Naive thymus-derived CD4-positive, alpha-beta T cell (primary cell): ENCODE measurements at places on chromosomes 4 and X.

DNA sequence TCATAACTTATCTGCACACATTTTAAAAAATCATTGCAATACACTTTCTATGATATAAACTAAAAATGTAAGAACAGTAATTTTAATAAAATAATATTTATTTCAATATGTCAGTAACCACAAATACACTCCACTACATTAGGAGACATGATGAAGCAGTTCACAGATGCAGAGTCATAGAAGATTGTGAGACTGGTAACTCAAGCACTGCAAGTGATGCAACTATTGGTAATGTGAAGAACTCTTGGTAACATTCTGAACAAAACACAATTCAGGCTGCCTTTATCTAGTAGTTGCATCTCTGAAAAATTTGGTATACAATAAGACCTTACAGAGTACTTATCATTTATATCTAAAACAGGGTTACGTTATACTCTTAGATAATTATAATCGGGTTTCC, 52.6 kb upstream of the LRAT start:
- DNase-seq, result no peak

- DNase-seq, result no peak
These were observed 526.6 kb downstream of the PACRGL start for GRCh38 chr4:21226637-21227538.

DNA sequence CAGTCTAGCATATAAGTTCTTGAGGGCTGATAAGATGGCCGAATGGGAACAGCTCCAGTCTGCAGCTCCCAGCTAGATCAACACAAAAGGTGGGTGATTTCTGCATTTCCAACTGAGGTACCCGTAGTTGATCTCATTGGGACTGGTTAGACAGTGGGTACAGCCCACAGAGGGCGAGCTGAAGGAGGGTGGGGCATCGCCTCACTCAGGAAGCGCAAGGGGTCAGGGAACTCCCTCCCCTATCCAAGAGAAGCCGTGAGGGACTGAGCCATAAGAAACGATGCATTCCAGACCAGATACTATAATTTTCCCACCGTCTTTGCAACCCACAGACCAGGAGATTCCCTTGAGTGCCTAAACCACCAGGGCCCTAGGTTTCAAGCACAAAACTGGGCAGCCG, 109.0 kb downstream of the RPS6KA6 start:
- no peak for DNase-seq

GRCh38 chr4:85598936-85599335, 124.0 kb downstream of the ARHGAP24 start:
- DNase-seq, result no peak

GRCh38 chr4:87982036-87982435, 6.5 kb downstream of the SPP1 start:
- DNase-seq, result no peak

- DNase-seq, result peak; percentile 17
These were observed 112.0 kb upstream of the TBL1X start for GRCh38 chrX:9352694-9353411.

DNA sequence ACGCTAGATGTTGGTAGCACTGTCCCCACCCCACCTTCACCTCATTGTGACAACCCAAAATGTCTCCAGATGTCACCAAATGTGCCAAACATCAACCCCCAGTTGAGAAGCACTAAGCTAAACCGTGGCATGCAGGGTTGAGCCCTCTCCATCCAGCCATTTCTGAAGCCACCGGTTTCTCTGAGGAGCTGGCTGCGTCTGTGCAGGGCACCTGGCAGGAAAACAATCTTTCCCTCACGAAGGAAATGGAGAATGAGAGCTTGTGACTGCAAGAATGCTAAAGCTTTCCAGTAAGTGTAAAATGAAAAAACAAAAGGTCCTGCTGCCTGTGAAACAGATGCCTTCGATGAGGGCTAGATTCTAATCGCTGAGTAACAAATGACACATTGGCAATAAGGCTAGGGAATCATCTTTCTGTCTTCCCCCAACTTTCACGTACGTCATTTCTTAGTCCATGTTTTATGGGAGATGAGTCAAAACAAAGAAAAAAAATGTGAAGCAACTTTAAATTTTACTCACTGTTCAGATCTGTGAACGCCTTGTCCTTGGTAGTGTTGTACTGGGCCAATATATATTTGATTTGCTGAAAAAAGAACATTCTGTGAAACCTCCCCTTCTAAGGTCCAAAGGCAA, 59.9 kb downstream of the PROM1 start:
- DNase-seq, result no peak

GRCh38 chr4:140680686-140681085, 75.5 kb downstream of the TBC1D9 start:
- DNase-seq, result no peak

DNA sequence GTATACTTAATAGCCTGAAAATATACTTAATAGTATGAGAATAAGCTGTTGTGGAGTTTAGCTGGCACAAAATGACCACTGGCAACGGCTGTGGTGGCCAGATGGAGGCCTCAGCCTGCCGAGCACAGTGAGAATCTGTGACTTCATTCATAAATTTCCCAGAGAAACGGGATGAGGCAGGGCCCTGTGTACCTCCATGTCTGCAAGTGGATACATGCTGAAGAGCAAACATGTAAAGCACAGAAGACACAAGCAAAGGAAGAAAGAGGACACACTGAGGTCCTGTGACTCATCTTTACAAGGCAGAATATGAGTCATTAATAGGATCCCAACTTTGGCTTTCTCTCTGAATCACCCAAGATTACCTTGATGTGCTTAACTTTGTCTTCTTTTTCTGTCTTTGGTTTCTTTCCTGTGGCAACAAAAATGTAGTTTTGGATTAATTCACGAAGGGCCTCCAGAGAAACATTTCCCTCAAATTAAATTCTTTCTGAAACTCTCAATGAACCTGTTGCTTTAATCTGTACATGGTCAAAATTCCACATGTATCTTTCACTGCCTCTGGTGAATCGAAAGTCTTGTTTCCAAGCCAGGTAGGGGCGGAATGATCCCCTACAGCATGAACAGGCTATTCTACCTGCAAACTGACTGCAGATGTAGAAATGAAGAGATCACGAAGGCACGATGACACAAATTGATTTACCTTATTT, 56.4 kb downstream of the IRF2 start:
- no peak for DNase-seq
